Osteoblast (primary cell): ENCODE measurements at places on chromosomes 12 and 14. TPM values are rescaled to one million over a fixed set of nuclear protein-coding genes. Genes with fewer than 3 reads are reported as not detected.

DNA sequence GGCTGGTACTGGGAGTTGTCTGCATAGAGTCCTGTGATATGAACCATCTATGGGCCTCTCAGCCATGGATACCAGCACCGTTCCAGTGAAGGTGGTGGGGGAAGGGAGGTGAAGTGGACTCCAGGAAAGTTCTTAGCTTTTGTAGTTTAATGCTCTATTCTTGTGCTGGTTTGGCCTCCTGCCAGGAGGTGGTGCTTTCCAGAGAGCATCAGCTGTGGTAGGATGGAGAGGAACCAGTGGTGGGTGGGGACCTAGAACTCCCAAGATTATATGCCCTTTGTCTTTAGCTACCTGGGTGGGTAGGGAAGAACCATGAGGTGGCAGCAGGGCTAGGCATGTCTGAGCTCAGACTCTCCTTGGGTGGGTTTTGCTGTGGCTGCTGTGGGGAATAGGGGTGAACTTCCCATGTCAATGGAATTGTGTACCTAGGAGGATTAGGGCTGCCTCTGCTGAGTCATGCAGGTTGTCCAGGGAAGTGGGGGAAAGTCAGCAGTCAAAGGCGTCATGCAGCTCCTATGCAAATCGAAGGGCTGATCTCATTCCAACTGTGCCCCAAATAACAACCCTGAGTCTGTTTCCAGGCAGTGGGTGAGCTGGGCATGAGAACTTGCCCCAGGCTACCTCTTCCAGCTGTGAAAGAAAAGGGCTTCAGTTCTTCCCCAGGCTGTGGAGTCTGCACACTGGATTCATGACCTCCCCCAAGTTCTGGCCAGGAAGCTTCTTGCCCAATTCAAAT lies 14.2 kb downstream of the GZMH start:
- no peak for DNase-seq

- DNase-seq: no peak
Measured at GRCh38 chr12:72723732-72724131, 451.6 kb downstream of the TRHDE start.

DNA sequence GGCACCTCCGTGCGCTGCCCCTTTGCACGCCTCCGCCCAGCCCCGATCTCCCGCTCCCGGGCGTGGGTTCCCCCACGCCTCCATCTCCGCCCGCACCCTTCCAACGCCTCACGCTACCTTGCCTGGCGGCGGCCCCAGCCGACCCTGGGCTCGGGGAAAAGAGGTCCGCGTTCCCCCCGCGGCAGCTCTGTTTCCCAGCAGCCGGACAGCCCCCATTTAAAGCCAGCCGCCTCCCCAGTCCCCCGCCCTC lies at the start of gene PRIMA1:
PRIMA1 (minus strand) TSS at position 193 of the 250 bp plus-strand sequence. CDS start 767 bp downstream, outside the sequence.
- DNase-seq: no peak

- no peak for DNase-seq
Measured at GRCh38 chr12:65956056-65956738, 131.9 kb downstream of the HMGA2 start.

DNA sequence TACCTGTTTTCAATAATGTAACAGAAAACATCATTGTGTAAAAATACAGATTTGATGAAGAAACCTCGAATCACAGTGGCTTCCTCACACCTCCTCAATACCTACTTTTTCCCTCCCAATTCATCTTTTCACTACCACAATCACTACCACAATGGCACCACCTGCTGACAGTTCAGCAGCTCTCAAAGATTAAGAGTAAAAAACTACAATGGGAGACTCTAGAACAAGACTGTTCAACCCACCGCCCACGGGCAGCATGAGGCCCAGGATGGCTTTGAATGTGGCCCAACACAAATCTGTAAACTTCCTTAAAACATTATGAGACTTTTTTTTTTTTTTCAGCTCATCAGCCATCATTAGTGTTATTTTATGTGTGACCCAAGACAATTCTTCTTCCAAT lies 15.2 kb downstream of the MED6 start:
- DNase-seq: no peak

GRCh38 chr12:91896286-91897024 lies 249.2 kb downstream of the BTG1 start:
- DNase-seq: no peak

- no peak for DNase-seq
Measured at GRCh38 chr14:56189307-56189706, 71.1 kb downstream of the PELI2 start.

- DNase-seq: no peak
Measured at GRCh38 chr12:870378-870777, 79.1 kb downstream of the RAD52 start.

RPS6KA5 gene
- 1.2 and 1.4 TPM in 2 replicates for total RNA-seq

TAS2R9 gene
- total RNA-seq: not detected in 2 replicates

TOMM20L gene
- total RNA-seq: not detected in 2 replicates

KRT80 gene
- 0.59 and 0.72 TPM in 2 replicates for total RNA-seq

UBE2N gene
- 44.2 and 53.0 TPM in 2 replicates for total RNA-seq

FERMT2 gene
- total RNA-seq: 220 and 280 TPM in 2 replicates
